NCI-H1436 treated with DMSO at 0.1 percent for 48 hours (cell line): ENCODE measurements at places on chromosomes 6 and 20.

GRCh38 chr6:56772737-56773184 lies 130.1 kb upstream of the DST start:
- no peak for DNase-seq

- no peak for DNase-seq
Measured at GRCh38 chr6:1212919-1213318, 99.0 kb upstream of the FOXQ1 start.

DNA sequence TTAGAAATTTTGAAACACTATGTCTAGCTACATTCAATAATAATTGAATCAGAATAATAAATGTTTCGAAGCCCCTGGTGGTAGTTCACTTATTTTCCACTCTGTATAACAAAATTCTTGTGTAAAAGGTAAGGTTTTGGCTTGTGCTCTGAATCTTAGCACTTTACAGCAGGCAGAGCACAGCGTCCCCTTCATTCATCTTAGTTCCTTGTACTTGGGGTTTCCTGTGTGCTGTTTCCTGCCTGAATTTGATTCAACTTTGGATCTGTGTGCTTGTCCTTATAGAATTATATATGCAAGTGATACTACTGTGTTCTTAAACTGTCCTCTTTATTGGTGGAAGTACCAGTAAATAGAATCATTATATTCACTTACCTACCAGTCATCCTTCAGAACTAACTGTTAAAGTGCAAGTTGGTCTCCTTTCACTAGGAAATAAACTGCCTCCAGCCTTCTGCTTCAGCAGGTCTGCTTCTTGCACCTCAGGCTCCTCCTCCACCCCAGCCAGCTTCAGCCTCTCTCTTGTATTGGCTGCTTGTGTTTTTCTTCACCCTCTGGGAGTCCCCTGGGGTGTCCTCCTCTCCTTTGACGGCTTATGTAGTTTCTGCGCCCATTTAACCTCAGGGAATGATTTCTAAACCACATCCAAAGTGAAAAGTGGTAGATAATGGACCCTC lies 28.8 kb upstream of the TULP4 start:
- DNase-seq, result no peak

DNA sequence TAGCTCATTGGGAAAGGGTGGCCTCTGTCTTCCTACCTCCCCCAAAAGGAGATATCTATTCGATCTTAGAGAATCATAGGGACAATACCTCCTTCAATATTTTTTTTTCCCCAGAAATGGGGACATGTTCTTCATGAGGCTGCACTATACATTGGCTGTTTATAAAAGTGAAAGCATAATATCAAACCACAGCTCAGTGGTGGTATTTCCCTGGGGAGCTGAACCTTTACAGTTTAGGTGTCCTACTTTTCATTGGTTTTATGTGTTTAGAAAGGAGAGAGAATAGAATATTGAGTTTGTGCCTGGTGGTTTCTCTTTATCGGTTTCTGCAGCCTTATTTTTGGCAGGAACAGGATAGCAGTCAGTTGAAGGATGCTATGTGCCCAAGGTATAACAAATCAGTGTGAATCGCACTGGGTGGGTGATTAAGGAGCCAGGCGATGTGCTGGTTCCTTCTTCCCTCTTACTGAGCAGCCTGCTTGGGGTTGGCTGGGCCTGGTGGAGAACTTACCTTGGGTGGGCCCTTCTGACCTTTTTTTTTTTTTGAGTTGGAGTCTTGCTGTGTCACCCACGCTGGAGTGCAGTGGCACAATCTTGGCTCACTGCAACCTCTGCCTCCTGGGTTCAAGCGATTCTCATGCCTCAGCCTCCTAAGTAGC lies 25.2 kb downstream of the UST start:
- no peak for DNase-seq

GRCh38 chr6:161233986-161234661 lies 39.7 kb downstream of the AGPAT4 start:
- DNase-seq, result no peak

DNA sequence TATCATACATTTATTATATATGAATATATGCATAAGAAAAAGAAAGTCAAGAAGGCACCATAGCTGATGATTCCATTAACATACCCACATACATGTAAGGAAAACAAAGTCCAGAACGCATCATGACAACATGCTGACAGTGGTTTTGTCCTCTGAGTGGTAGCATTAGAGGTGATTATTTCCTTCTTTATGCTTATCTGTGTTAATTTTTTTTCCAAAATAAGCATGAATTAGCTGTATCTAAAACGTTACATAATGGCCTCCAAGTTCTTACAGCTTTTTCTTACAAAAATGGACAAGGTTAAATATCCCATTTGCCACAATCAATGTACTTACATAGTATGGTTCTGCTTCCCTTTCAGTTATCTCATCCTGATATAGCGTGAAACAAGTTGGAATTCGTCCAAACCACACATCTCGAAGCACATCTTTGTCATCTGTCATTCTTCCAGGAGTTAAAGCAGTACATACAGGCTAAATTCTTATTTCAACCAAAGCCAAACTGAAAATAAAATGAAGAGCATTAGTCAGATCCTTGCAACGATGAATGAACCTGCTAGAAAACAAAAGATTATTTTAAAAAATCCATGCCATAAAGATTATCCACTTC lies 9.7 kb downstream of the ATG5 start:
- DNase-seq, result no peak

DNA sequence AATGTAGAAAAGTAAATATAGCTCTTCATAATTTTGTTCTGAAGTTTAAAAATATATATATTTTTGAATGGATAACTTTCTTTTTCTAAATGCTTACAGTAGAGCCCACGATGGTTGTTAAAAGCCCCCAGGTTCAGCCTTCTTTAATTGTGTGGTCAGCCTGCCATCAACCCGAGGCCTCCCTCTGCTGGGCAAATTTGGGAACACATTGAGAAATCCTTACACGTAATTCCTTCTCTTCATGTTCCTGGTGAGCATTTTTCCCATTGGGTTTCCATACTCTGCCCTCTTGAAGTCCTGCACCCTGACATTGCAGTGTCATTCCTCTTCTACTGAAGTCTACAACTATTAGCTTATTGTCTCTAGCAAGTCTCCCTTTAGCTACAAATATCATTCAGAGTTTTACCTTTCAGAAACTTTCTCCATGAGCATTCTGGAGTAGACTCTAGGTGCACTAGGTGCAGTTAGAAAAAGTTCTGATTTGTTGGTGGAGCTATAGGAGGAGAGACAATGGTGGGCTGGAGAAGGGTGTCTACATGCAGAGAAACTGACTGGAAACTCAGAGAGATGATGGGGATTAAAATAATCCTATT lies 40.6 kb downstream of the TRIM38 start:
- no peak for DNase-seq

DNA sequence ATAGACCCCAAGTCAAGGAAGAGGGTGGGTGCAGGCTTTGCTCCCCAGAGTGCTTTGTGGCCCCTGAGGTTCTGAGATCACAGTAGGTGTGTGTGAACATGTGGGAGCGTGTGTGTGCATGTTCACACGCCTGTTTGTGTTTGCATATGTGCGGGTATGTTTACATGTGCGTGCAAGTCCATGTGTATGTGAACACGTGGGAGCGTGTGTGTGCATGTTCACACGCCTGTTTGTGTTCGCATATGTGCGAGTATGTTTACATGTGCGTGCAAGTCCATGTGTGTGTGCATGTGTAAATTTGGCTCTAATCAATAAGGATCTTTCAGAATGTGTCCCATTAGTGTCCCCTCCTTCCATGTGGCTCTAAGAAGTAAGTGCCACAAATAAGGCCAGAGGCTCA lies 41.4 kb upstream of the PCMTD2 start:
- no peak for DNase-seq

DNA sequence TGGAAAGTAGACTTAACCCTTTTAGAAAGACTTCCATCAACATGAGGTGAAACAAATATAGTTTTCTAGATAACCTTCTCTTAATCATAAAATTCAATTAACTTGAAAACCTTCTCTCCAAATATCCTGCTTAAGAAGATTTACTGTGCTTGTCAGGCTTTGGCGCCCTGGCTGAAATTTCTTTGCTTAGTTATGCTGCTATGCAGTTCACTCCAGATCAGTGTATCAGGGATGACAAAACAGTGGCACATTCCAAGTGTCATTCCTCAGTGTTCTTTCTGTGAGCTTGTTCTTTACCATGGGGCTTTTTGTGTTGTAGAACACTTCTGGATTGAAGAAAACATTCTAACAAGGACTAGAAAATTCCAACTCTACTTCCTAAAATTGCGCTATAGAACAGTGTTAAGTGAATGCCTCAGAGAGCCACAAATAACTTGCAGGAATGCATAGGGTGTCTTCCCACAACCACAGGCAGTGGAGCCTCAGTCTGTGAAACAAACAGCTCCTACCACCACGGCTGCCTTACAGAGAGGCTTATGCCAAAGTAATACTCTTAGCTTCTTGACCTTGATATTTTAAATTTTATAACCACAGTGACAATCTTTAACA lies 443.6 kb downstream of the CDC5L start:
- DNase-seq, result no peak

DNA sequence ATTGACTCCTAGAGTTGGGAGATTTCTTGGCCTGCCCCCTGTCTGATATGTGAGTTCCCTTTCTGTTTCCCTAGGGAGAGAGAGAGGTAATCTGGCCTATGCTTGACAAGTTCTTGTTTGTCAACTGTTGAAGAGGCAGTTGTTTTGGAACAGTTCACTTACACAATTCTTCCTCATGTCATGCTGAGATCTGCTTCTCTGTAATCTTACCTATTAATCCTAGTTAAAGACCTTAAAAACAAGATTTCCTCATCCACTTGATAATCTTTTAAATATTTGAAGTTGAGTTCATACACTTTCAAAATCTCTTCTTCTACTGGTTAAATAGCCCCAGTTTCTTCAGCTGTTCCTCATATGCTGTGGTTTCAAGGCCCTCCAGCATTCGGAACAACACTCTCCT lies 89.9 kb downstream of the FIG4 start:
- DNase-seq, result no peak

DNA sequence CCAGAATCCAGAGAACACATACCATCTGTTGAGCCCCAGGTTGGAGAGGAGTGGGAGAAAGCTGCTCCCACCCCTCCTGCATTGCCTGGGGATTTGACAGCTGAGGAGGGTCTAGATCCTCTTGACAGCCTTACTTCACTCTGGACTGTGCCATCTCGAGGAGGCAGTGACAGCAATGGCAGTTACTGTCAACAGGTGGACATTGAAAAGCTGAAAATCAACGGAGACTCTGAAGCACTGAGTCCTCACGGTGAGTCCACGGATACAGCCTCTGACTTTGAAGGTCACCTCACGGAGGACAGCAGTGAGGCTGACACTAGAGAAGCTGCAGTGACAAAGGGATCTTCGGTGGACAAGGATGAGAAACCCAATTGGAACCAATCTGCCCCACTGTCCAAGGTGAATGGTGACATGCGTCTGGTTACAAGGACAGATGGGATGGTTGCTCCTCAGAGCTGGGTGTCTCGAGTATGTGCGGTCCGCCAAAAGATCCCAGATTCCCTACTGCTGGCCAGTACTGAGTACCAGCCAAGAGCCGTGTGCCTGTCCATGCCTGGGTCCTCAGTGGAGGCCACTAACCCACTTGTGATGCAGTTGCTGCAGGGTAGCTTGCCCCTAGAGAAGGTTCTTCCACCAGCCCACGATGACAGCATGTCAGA lies 77.4 kb downstream of the ASXL1 start:
- no peak for DNase-seq

- no peak for DNase-seq
Measured at GRCh38 chr6:6003621-6004366, 2.9 kb downstream of the NRN1 start.

GRCh38 chr20:50532221-50532620 lies 22.0 kb downstream of the PTPN1 start:
- DNase-seq, result no peak

GRCh38 chr6:169175360-169175887 lies 78.2 kb downstream of the THBS2 start:
- no peak for DNase-seq

- no peak for DNase-seq
Measured at GRCh38 chr6:80457439-80457933, 351.0 kb downstream of the BCKDHB start.

DNA sequence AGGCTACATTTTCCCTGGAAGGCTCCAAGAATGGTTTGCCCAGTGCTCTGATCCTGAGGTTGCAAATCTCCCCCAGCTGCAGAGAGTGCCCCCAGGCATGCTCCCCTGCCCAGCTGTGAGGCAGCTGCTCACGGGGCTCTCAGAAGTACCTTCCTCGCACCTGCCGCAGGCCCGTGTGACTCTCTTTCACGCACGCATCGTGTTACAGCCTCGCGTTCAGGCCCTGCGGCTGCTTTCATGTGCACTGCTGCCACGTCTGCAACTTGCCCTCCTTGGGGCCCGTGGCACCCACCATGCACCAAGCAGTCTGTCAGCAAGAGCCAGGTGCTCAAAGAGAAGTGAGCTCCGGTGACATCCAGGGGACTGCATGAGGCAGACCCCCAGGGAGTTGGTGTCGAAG lies 28.6 kb upstream of the SPO11 start:
- no peak for DNase-seq

DNA sequence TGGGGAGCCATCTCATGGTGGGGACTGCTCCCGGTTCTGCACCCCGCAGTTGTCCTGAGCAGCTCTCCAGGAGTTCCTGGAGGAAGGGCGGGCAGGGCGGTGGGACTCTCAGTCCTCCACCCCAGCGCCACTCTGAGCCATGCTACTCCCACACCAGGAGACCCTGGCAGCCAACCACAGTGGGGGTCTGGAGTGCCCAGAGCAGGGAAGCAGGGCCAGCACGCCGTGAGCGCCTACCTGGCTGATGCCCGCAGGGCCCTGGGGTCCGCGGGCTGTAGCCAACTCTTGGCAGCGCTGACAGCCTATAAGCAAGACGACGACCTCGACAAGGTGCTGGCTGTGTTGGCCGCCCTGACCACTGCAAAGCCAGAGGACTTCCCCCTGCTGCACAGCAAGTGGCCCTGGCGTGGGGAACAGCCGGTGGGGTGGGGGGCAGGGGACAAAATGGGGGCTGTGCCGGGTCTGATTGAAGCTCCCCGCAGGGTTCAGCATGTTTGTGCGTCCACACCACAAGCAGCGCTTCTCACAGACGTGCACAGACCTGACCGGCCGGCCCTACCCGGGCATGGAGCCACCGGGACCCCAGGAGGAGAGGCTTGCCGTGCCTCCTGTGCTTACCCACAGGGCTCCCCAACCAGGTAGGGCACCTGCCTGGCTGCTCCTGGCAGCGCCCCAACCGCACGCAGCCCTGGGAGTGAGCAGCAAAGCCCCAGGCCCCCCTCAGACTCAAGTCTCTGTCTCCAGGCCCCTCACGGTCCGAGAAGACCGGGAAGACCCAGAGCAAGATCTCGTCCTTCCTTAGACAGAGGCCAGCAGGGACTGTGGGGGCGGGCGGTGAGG lies 1.6 kb upstream of the TNFRSF6B start:
- DNase-seq, result no peak

DNA sequence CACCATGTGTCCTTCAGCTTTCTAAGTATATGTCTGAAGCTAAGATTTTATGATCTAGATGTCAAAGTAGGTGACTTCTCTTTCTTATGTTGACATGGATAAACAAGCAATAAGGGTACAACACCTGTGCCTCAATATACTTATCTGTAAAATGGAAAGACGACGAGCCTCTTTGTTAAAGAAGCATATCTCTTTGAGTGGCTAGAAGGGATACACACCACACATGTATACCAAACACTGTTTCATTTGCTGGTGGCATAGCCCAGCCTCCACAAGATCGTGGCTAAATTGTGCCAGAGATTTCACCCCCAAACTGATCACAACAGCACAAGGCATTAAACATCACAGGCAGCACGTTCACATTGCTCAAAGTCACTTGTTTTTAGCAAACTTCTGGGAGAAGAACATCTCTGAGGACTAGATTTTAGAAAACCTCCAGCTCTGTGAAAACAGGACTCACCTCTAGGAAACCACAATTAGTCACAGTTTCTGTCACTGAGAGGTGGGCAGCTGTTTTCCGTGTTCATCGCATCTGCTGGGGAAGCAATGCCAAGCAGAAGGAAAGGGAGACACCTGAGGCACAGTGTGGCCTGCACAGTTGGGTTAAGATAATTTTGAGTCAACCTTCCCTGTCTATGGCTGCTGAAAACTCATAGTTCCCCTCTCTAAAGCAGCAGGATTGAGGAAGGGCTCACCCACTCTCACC lies 263.0 kb upstream of the PLCB4 start:
- no peak for DNase-seq
